HL-60 (cell line): ENCODE measurements at places on chromosomes 3 and 15.

DNA sequence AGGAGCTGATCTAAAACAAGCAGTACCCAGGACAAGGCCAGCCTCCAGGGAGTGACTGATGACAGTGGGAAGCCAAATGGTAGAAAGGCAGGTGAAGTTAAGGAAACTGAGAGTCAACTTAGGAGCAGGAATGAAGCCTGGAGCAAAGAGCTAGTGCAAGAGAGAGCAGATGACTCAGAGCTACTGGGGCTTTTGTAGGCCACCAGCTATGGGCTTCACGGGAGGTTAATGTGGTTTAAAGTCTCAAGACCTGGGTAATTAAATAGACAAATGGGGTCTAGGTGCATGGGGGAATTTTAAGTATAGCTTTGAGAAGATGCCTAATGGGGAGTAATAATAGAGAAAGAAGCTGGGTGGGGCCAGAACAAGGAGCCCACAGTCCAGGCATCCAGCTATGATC, 3.1 kb downstream of the CD86 start:
- no peak for DNase-seq

DNA sequence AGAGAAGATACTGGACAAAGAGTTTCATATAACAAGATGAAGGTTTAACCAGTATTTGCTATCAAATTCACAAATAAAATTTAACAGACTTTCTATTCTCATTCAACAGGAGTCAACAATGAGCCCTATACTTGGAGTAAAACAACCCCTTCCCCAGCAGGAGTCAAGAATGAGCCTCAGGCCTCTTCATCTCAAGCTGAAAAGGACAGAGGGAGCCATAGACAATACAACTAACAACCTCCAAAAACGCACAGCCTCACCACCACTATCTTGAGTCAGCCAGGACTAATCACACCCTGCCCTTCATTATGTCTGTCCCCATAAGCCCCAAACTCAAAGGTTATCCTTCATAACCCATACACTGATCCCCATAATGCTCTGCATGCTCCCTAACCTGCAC, 36.4 kb downstream of the ETFA start:
- no peak for DNase-seq

GRCh38 chr3:95333826-95334225, 1271.0 kb downstream of the NSUN3 start:
- peak; percentile 52 for DNase-seq

GRCh38 chr3:168511428-168512014, 415.8 kb upstream of the GOLIM4 start:
- DNase-seq, result no peak

DNA sequence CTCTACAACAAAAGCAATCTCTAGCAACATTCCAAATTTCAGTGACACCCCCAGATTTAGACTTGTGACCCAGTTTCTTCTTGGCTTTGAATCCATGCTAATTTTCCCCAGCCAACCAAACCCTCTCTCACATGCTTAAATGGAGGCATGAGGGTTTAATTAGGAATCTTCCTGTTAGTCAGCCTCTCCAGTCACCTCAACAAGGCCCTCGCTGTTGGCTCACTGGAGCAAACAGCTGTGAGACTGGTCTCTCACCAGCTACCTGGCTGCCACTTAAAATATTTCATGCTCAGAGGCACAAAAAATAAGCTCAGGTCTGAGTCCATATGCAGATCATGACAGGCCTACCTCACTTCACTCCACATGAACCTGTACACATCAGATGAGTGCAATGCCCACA, 630.4 kb upstream of the ADAMTS9 start:
- DNase-seq, result no peak
